ENCODE measurements at places on chromosomes 7 and 10.

DNA sequence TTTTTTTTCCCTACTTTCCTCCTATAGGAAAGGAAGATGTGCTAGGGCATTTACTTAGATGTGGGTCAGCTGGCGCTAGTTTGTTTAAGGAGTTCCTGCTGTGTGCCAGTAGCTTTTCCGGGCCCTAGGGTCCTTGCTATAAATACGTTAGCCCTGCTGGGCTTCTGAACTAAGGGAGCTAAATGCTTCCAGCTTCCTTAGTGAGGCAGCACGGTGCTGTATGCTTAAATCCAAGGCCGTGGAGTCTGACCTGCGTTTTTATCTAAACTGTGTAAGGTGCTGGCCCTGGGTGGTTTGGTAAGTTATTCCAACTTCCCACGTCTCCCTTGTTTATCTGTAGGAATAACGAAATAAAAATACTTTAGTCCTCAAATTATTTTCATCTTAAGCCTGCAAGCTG, 594 bp downstream of the TDRD1 start:
- no peak for DNase-seq

GRCh38 chr7:116213361-116214130, 3.2 kb downstream of the TES start:
- DNase-seq, result no peak

GRCh38 chr7:24737281-24737680, 20.0 kb downstream of the GSDME start:
- DNase-seq, result no peak

DNA sequence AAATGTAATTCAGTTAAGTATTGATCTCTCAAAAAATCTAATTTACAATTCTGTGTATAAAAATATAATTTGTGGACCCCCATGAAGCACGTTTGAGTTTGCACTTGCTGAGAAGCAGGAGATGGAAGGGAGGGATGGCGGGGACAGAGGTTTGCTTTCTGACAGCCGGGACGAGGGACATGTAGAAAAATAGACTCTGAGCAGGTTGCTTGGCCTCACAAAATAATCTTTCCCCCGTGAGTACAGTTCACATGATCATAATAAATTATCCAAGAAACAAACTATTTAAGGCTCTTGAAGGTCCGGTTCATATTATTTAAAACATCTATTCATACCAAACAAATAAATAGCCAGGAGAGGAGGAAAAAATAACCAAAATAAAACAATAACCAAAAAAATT, 10.0 kb downstream of the SHH start:
- no peak for DNase-seq

DNA sequence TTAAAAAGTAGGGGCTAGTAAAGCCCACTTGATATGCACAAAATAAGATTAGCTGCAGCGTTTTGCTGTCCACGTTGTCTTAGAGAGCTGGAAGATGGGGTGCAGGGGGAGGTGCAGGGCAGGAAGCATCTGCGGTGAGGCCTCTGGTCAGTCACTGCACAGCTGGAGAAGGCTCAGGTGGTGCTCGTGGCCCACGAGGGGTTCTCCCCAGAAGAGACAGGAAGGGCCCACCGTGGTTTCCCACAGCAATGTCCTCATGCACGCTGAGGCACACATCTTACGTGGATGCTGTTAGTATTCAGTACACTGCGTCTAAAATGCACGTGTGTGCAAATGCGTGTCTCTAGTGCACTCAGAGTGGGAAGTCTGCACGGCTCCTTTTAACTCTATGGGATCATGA, 582.1 kb downstream of the PTPRN2 start:
- no peak for DNase-seq

GRCh38 chr7:131072505-131073091, 255.1 kb upstream of the MKLN1 start:
- no peak for DNase-seq

DNA sequence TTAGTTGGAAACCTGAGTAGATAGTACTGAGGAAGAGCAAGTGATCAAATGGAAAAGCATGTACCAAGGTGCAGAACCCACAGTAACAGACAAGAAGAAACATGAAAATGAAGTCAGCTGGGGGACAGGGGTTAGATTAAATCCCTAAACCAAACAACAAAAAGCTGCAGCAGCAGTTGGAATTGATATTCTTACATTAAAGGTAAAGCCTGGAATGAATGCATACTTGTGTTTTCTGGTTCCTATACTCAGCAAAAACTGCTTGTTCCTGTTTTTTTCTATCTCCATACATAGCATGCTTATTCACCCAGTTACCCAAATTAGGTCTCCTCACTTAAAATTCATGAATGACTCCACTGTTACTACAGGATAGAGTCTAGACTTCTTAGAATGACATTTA, 92.4 kb downstream of the TPST1 start:
- DNase-seq, result no peak

DNA sequence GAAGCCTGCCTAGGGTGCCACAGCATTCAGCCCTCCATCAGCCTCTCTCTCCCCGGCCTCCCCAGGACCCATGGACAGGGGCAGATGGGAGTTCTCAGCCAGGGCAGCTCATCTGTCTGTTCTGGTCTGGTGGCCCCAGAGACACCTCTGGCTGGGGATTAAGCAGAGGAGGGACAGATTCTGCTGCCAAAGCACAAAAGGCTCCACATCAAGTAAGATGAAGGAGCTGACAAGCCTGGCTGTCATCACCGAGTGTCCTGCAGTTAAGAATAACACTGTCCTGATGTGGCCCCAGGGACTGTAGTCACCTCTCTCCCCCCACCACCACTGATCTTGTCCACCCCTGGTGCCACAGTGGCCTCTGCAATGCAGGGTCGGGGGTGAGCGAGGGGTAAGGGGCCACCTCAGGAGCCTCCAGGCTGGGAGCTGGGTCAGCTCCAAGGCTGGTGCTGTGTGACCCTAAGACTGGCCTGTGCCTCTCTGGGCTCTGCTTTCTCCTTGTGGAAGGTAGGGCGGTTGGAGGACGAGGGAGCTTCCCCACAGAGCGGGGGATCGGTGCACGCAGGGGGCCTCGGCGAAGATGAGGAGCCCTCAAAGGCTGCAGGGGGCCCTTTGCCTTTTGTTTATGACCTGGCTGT, 18.7 kb downstream of the C10orf105 start:
- no peak for DNase-seq

DNA sequence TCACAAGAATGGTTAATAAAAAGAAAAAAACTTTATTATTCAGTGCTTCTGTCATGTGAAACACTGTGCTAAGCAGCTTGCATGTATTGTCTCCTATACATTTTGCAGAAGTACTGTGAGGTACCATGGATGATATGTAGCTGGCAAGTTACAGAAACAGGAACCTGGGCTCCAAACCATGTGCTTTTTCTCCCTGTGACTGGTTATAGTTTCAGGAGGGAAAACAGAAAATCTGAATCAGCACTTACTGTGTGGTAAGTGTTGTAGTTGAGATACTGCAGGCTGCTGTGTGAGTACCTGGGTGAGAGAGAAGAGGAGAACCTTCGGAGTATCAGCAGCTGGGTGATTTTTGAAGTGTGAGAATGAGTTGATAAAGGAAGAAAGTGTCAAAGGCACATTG, 285.0 kb downstream of the SUGCT start:
- no peak for DNase-seq

DNA sequence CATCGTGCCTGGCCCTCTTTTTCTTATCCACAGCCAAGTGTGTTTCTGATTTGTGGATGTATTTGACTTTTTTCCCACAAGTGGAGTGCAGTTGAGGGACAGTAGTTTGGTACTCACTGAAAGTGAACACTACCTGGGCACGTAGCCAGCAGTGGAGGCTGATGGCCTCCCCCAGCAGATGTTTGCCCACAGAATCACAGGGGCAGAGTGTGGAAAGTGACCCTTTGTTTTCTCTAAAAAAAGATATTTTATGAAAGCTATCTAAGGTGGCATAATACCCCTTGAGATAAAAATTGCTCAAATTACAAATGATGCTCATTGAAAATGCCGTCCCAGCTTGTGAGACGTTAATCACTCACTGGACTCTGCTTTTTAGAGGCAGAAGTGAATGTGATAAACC, 29.1 kb downstream of the WDR37 start:
- DNase-seq, result no peak

DNA sequence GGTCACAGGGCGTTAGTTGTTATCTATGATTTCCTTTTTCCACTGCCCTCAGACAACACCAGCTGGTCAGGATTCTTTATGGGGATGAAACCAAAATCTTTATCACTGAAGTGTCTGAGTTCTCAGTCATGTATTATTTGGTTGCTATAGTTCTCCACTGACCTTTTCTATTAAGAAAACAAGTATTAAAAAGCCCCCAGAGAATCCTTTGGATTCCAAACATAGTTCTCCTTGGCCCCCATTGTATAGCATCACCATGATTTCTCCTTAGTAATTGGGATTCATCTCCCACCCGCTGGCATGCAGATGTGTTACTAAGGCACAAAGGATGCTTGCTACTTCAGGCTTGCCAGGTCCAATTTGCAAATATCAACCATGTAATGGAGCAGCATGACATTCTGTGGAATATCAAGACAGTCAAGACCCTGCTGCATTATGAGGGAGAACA, 94.3 kb downstream of the IQUB start:
- no peak for DNase-seq

- no peak for DNase-seq
These were observed 169.1 kb upstream of the MEOX2 start for GRCh38 chr7:15855525-15856109.

DNA sequence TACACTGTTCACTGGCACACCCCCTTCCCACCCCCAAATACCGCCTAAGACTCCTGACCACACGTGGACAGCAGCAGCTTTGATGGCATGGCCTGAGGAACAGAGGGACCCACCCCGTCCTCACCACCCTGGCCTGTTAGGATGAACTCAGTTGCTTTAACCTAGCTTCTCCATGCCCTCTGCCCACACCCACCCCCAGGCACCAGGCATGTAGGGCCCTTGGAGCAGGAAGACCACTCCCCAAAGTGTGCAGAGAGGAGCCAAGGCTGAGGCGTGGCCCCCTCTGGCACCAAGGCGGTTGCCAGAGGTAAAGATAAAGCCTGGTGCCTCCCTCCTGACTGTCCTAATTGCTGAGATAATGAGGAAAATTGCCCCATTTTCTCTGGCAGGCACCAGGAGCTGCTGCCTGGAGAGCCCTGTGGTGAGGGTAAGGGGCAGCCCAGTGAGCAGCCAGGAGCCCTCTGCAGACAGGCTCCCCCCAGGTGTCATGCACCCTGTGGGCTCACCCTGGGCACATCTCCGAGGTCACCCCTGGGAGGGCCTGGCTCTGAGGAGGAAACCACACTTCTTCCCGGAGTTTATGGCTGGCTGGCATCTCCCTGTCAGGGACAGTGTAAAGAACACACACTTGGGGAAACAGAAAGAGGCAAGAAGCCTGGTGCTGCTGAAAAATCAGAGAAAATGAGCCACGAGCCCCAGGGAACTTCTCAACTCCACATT, 47.7 kb downstream of the LRRC20 start:
- no peak for DNase-seq

DNA sequence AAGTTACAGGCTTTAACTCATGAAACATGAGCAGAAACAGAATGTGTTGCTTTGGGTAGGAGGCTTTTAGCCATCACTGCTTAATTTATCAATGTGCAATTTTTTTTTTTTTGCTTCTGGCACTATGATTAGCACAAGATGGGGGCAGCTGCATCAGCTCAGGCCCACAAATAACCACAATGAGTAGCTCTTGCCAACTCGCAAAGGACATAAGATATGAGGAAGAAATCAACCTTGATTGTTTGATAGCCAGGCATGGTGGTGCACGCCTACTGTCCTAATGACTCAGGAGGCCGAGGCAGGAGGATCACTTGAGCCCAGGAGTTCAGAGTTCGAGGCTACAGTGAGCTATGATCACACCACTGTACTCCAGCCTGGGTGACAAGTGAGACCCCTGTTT, 12.3 kb downstream of the NOD1 start:
- DNase-seq, result no peak

DNA sequence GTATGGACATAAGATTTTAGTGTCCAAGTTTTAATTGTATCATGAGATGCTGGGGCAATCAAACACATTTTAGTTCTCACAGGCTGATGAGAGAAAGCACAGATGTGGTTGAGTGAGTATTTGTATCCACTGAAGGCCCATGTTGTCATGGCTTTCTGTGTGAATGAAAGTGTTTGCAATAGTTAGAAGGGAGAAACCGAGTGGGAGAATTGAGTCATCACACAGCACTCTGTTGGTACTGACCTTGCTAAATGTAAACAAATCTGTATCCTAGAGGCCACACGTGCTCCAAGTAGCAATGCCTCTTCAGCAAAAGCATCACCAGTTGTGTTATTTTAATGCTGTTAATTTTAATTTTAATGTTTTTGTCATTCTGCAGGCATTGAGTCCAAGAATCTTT, 121.2 kb downstream of the EMX2 start:
- no peak for DNase-seq

GRCh38 chr7:46586406-46586805, 665.3 kb upstream of the IGFBP3 start:
- DNase-seq, result no peak

DNA sequence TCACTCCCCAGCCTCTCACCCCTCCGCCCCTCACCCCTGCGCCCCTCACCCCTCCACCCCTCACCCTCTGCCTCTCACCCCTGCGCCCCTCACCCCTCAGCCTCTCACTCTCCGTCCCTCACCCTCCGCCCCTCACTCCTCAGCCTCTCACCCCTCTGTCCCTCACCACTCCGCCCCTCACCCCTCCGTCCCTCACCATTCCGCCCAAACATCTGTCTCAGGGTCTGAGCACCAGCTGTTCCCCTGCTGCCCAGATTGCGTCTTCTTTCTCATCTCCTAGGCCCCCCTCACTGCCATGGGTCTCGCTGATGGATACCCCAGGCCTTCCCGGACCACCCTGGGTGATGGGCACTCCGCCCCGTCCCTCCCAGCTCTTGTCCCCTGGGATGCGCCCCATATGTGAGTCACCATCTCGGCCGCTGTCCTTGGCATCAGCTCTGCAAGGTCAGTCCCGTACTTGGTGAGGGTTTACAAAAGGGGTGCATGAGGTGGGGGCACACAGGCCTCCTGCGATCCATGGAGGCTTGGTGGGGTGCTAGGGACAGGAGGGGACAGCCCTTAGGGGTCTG, 65.4 kb upstream of the GNA12 start:
- no peak for DNase-seq

DNA sequence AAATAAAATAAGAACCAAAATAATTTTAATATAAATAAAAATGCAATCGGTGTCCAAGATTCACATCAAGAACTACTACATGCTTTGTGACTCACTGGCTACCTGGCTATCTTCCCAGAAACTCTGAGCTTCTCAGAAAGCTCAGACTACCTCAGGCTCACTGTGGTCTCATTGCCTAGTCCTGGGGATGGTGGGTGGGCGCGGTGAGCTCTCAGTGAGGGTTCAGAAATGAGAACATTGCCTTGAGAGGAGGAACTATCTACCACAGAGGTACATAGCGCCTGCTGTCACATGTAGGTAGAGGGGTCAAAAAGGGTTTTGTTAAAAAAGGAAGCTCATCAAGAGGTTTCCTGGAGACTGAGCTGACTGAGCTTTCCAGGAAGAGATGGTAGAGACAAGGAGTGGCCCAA, 108.0 kb downstream of the WDFY4 start:
- no peak for DNase-seq

Data from NCI-H1930 (cell line).